ENCODE measurements at places on chromosomes 7 and 10.
A peak's percentile ranks its signal among the peaks of the same experiment; 100 is the strongest.

DNA sequence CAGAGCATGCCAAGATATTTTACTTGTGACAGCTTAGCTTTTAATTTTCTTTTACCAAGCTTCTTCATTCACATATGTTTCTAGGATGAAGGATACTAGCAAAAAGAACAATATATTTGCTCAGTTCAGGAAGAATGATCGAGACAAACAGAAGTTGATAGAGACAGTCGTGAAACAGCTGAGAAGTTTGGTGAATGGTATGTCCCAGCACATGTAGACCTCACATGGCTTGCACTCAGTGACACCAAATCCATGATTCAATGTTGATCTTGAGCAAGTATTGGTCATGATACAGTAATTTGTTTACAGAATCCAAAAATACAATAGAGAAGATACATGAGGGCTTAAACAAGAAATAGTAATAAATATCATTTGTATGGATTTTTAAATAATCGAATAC is 2.5 kb upstream of the CYP26C1 start:
- no peak for DNase-seq

GRCh38 chr10:101346177-101346576 is 7.8 kb upstream of the BTRC start:
- no peak for DNase-seq

DNA sequence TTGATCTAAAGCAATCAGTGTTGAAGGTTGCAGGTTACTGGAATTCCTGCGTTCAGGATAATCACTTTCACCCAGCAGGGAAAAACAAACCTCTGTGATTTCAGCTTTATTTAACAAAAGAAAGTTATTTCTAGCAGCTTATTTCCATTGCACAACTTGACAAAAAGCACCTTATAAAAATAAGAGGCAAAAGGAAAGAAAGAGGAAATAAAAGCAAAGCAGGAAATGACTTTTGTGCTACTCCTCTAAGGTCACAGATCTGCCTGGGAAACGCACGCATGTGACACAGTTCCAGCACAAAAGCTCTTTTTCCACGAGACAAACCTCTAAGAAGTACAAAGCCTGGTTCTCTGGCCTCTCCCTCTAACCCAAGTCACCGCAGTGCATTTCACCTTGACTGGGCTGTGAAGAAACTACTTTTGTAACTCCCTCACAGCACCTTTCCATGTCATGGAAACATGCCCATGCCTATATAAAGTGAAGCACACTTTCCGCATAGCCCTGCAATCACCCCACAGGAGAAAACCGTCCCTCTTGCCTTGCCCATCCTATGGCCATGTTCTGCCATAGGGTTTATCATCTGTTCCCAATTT is 870 bp downstream of the ANK3 start:
- peak; percentile 10 for DNase-seq

GRCh38 chr10:69721690-69722310 is 79.9 kb upstream of the COL13A1 start:
- no peak for DNase-seq

DNA sequence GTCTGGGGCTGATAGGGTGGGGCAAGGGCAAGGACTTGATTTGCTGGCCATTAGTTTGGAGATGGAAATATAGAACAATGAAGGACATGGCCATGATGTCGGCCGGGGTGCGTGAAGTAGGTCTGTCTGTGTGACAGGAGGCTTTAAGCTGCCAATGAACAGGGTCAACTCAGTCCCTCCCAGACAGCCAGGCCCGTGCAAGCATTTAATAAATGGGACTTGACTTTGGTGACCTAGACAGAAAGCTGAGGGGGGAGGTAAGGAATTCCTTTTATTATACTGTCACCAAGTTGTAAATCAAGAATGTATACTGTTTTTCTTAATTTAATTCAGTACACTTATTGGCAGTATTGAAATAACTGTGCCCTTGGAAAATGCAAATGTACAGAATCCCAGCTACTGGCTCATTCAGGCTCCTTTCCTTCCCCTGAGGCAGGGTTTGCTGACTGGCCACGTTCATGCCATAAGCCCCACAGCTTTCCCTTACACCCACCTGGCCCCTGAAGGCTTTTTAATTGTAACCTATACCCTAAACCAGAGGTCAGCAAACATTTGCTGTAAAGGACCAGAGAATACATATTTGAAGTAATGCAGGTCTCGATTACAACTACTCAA is 87.2 kb downstream of the WIPF3 start:
- DNase-seq, result no peak

DNA sequence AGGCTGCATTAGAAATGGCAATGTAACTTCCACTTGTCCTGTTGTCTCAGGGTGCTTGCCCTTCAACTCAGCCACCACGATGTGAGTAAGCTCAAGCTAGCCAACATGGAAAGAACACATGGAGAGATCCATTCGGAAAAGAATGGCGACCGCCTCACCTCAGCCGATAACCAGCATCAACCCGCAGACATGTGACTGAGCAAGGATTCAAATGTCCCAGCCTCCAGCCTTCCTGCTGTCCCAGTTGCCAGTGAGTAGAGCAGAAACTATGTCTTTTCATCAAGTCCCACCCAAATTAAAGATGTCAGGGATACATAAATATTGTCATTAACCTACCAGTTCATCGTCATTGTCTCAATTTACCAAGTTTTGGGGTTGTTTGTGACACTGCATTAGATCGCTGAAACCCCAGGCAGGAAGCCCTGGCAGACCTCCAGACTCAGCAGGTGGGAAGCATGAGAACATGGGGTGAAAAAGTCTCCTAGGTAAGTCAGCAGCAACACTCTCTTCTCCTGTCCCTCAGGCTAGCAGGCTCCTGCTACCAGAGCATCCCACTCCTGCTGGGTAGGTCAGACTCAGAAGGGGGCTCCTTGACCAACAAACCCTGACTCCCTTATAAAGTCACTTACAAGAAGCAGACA is 67.0 kb downstream of the OSBPL3 start:
- no peak for DNase-seq
